CD4-positive, alpha-beta T cell treated with Interleukin-12 subunit alpha and Interleukin-12 subunit beta, for 1 hour (primary cell): ENCODE measurements at places on chromosomes 7 and 10.

DNA sequence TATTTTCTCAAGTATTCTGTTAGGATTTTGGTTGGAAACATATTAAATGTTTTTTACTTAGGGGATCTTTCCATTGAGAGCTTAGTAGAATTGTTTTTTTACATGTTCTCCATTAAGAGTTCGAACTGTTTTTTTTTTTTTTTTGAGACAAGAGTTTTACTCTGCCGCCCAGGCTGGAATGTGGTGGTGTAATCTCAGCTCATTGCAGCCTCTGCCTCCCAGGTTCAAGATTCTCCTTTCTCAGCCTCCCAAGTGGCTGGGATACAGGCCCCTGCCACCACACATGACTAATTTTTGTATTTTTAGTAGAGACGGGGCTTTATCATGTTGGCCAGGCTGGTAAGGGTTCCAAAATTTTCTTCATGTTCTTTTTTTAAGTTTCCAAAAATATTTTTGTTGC is 33.2 kb downstream of the MPLKIP start:
- DNase-seq, result no peak

- DNase-seq, result no peak
These were observed 122.5 kb downstream of the KIAA1217 start for GRCh38 chr10:24331457-24331856.

DNA sequence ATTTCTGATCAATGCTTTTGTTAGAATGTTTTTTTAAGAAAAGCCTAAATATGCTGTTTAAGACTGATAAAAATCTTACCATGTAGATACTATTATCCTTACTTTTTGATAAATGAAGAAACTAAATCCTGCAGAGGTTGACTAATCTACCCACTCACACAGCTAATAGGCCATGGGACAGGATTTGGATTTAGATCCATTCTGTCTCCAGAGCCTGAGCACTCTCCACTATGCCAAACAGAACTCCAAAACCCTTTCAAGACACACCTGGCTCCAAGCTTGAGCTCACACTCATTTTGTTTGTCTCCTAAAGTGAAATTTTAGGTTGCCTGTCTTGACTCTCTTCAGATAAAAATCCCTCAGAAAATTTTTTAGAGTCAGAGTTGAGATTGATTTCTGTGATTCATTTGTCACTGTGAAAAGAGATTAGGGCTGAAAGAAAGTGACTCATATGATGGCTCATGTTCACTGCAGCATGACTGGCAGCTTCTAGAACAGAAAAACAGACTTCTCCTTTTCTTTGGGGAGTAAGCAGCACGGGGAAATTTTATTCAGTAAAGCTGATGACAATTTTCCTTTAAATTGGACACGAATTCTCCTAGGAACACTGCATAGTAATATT is 132.3 kb upstream of the POT1 start:
- DNase-seq, result no peak

DNA sequence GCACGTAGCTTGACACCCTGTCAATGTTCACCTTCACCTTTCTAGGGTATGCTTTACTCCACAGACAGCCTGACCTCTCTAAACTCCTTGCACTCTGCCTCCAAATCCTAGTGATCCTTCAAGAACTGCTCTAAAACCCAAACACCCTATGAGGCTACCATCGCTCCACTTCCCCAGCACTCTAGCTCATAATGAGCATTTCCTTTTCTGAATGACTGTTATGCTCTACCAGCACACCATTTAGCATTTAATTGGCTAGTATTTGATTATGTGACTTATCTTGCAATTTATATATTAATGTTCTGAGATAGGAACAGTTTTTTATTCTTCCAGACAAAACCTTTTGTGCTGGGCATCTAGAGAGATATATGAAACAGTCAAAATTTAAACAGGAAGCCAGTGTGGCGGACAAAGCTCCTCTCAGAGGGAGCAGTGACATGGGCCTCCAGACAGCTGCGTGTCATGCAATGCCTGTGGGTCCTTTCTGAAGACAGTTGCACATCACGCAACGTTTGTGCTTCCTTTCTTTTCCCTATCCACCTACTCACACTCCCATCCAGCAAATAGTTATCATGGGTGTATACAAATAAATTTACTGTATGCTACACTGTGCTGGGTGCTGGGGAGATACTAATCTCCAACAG is 86.3 kb downstream of the ALOX5 start:
- no peak for DNase-seq

- no peak for DNase-seq
These were observed 61.6 kb downstream of the SLC29A4 start for GRCh38 chr7:5344342-5344741.

- DNase-seq, result no peak
These were observed 174.8 kb downstream of the JAZF1 start for GRCh38 chr7:28005847-28006231.

DNA sequence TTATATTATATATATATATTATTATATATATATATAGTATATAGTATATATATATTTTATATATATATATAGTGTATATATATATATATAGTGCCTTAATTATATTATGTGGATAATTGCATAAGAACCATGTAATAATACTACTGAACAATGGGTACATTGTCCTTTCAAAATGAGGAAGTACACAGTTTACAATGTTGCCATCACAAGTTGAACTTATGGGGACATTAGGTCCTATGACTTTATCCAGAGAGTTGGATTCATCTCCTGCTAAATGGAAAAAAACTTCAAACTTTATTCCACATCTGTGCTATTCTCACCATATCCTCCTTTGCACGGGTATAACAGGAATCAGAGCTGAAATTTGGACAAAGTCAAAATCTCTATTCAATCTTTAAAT is 105.0 kb upstream of the AGR3 start:
- DNase-seq, result no peak

GRCh38 chr7:148049068-148049467 is 541.5 kb upstream of the C7orf33 start:
- no peak for DNase-seq
